G401 (cell line): ENCODE measurements at places on chromosomes 4 and X.

GRCh38 chrX:50168241-50168687 is 32.5 kb downstream of the AKAP4 start:
- DNase-seq = no peak

DNA sequence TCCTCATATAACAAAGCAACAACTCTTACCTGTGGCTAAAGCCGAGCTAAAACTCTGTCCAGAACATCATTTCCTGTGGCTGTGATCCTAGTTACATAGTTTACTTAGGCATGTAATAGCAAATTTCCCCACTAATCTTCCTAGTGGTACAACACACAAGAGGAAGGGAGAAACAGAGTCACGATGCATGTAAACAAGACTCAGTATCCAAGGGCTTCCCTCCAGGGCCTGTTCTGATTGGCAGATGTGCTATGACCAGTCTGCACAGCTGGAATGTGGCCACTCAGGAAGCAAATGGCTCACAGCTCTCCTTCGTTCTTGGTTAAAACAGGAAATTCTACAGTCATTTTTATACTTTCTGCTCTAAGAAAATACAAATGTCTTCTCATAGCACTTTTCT is 49.2 kb upstream of the PRSS48 start:
- no peak for DNase-seq

DNA sequence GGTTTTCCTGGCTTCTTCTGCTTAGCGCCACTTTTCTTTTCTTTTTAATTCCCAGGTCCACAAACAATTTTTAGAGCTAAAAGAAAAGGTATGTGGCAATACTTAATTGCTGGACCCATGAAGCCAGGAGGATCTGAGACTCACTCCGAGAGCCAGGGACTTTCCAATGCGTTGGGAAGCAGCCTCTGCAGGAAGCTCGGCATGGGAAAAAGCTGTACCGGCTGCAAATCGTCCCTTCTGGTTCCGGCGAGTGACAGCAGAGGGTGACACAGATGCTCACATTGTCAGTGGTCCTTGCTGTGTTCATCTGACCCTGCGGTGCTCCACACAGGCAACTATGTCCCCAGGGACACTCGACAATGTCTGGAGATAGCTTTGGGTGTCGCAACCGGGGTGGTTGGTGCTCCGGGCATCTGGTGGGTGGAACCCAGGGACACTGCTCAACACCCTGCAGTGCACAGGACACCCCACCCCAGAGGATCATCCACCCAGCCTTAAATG is 164.0 kb downstream of the PRKX start:
- DNase-seq = no peak

DNA sequence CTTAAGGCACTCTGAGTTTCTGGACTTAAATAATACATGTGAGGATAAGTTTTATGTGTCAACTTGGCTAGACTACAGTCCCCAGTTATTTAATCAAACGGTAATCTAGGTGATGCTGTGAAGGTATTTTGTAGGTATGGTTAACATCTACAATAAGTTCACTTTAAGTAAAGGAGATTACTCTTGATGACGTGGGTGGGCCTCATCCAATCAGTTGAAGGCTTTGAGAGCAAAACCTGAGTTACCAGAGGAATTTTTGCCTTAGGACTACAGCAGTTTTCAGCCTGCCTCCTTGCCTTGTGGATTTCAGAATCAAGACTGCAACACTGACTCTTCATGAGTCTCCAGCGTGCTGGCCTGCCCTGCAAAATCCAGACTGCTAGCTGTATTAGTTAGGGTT is 59.8 kb upstream of the HS6ST2 start:
- no peak for DNase-seq

- no peak for DNase-seq
Observed at GRCh38 chr4:36551697-36552214, 270.3 kb downstream of the DTHD1 start.

DNA sequence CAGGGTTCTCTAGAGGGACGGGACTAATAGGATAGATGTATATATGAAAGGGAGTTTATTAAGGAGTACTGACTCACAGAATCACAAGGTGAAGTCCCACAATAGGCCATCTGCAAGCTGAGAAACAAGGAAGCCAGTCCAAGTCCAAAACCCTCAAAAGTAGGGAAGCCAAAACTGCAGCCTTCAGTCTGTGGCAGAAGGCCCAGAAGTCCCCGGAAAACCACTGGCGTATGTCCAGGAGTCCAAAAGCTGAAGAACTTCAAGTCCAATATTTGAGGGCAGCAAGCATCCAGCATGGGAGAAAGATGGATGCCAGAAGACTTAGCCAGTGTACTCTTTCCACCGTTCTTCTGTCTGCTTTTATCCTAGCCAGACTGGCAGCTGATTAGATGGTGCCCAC is 227.2 kb downstream of the KCTD8 start:
- peak; percentile 61 for DNase-seq

DNA sequence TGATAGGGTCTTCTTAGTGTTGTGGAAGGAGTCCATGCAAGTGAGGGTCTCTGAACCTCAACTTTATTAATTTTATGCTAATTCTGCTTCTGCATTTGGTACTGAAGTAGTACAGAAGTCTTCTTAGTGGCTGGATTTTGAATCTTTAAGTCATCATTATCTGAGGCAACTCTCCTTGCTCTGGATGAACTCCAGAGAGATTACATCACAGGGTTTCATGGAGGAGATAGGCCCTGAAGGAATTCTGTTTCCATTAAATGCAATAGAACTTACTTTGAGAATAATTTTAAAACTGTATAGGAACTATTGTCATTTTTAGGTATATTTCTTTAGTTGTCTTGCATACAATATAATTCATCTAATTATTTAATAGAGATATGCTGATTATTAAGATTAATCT is 451.2 kb downstream of the FAT4 start:
- no peak for DNase-seq

GRCh38 chr4:7009564-7009963 is 33.6 kb upstream of the TADA2B start:
- no peak for DNase-seq

DNA sequence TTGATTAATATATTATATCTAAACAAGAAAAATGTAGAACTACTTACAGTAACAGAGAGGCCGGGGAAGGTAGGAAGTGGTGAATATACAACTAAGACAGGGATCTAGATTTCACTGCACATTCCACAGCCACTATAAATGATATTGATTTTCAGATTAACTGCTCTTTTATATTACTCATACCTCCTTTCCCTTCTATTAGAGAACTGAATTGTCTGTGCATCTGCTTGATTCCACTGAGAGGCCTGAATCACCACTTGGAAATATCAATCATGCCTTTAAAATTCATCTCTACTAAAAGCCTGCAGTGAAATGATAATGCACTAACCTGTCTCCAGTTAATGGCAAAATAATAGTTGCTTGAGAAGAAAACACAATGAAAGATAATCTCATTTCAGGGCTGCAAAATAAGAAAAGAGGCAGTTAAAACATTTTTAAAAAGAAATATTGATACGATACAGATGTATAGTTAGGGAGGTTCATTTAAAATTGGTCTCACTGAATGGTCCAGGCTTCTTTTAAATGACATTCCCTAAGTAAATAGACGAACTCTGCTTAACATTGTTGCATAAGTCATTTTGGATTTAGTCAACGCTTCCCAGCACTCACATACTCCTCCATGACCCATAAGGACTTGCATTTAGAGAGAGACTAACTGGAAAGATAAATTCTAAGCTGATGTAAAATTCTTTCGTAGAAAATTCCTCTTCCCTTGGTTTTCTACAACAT is 3.8 kb downstream of the ANTXR2 start:
- no peak for DNase-seq

GRCh38 chr4:14524276-14524675 is 478.0 kb upstream of the CPEB2 start:
- no peak for DNase-seq

DNA sequence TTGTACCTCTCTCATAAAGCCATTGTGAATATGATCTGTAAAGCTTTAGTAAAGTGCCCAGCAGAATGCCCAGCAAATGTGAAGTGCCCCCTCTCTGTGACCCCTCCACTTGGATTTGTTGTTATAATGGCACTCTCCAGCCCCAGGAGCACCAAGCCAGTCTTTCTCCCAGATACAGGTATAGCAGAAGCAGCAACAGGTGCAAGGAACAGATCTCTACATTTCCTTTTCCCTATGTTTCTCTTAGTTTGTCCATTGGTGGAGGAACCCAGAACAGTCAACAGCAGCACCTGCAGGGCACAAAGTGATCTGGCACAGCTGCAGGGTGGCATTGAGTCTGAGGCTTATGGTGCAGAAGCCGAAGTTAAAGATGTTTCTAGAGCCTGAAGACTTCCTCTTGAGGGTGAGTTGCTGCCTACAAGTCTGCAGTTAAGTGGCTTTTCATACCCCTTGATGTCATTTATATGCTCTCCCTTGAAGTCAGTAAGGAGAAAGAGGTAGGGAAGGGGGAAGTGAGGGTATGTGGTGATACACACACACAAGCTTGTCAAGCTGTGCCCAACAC is 16.1 kb upstream of the CXCL3 start:
- DNase-seq = no peak

DNA sequence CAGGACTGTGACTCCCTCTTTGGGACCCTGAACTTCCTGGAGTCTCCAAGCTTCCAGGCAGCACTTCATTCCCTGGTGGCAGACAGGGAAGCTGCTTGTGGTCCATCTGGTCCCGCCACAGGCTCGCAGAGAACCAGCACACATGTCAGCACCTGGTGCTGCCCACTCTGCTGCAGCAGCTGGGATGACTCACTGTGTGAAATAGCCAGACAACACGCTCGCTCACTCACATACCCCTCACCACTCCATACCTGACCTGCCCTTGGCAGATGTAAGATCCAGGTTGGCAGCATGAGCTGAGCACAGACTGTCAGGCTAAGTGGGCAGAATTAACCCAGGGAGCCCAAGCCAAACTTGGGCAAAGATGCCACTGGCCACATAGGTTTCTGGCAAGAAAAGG is 613.5 kb downstream of the PCDH18 start:
- DNase-seq = no peak

GRCh38 chr4:120730777-120731320 is 191.7 kb downstream of the PRDM5 start:
- no peak for DNase-seq

GRCh38 chrX:1378306-1378759 is 13.6 kb downstream of the SLC25A6 start:
- no peak for DNase-seq

DNA sequence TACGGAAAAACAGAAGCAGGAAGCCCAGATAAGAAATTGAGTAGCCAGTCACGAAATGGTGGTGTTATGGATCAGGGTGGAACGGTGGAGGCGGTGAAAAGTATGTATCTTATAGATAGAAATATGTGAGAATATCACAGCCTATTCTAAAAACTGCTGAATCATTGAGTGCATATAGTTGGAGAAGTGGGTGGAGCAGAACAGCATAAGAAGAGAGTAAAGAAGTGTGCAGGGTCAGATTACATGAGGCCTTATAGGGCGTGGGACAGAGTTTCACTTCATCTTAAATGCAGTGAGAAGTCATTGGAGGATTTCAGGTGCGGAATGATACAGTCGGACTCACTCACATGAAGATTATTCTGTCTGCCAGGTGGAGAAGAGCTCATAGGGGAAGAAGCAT is 293.1 kb downstream of the TRIML1 start:
- no peak for DNase-seq

GRCh38 chr4:7893539-7893938 is 46.1 kb downstream of the AFAP1 start:
- DNase-seq = no peak

GRCh38 chr4:149161247-149161646 is 654.4 kb downstream of the IQCM start:
- DNase-seq = no peak

GRCh38 chr4:99104153-99104552 is 15.6 kb upstream of the ADH5 start:
- no peak for DNase-seq

DNA sequence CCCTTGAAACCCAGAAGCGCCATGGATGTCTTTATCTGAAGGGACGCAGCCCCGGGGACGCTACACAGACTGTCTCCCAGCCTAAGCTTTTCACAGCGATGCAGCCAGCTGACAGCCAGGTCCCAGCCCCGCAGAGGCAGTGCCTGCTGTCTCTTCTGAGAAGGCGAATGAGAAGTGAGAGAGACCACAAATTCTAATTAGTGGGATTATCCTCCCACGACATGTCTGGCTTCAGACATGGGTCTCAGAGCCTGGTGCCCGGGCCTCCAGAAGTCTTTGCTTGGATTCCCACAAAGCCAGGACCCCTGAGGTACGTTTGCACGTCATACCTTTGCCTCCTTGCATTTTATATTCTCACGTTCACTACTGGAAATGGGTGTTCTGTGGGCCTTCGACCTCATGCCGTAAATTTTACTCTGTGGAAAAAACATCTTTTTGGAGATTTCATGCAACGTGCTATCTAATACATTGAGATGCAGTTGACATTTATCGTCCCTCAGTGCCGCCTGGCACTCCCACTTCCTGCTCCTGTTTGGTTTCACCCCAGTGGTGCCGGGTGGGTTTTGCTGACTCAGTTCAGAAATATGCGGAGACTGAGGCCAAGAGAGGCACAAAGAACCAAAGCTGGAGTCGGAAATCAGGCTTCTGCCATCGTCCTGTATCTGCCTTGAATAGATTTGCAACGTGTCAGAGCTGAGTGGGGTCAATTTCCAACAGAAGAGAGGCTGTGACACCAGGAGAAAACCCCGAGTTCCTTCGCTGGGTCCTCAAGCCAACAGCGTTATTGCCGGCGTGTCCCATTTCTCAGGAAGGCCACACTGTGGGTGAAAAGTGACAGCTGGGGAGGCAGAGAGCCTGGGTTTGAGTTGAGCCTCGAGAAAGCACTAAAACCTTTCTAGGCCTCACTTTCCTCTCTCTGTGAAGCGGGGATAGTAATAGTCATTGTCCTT is 114.4 kb downstream of the STK32B start:
- no peak for DNase-seq

- DNase-seq = no peak
Observed at GRCh38 chrX:114924856-114925255, 92.6 kb downstream of the IL13RA2 start.

- DNase-seq = no peak
Observed at GRCh38 chrX:11591723-11592346, 73.9 kb downstream of the ARHGAP6 start.

GRCh38 chr4:1309261-1310010 is 19.7 kb downstream of the MAEA start:
- DNase-seq = peak; percentile 52

DNA sequence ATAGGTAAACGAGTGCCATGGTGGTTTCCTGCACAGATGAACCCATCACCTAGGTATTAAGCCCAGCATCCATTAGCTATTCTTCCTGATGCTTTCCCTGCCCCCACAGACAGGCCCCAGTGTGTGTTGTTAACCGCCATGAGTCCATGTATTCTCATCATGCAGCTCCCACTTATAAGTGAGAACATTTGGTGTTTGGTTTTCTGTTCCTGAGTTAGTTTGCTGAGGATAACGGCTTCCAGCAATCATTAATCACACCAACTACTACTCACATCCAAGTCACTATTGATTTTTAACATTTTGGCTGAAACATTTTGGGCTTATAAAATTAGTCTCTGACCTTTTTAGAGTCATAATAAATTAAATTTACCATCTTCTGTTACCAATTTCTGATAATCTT is 205.3 kb downstream of the SPOCK3 start:
- no peak for DNase-seq

GRCh38 chr4:76488888-76489685 is 54.1 kb downstream of the SHROOM3 start:
- no peak for DNase-seq
